ENCODE measurements at places on chromosomes 7 and 10. TPM values are rescaled to one million over a fixed set of nuclear protein-coding genes. Genes with fewer than 3 reads are reported as not detected.

- DNase-seq, result no peak
Measured at GRCh38 chr10:99297033-99297432, 32.1 kb upstream of the CNNM1 start.

DNA sequence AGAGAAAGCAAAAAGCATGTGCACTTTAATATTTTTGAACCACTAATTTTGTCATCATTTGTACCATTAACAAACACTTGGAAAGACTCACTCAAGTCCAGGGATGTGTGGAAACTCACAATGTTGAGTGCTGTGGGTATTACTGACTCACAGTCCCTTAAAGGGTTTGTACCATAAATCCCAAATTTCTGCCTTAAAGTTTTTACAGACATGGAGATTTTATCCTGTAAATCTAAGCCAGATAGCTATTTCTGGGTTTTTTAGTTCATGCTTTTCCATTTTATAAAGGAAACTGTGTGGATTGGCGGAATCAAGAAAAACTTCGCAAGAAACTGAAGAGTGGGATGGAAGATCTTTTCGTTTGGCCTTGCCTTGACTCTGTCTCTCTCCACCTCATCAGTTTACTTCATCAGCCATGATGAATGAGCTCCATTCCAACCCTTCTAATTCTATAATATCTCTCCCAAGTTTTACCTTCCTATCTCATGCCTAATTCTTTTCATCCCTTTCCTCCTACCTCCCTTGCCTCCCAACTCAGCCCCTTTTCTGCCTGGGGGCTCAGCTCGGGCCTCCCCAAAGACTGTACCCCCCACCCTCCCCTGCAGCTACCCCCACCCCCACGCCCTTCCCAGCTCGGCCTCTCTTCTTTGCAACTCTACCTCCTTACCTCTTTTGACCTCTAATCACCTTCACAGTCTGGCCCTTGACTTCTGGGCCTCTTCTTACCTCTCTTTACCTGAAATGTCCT lies 218.5 kb upstream of the MKLN1 start:
- no peak for DNase-seq

- DNase-seq, result no peak
Measured at GRCh38 chr10:32166365-32166764, 110.1 kb upstream of the KIF5B start.

- no peak for DNase-seq
Measured at GRCh38 chr7:7740037-7740355, 21.6 kb upstream of the RPA3 start.

DNA sequence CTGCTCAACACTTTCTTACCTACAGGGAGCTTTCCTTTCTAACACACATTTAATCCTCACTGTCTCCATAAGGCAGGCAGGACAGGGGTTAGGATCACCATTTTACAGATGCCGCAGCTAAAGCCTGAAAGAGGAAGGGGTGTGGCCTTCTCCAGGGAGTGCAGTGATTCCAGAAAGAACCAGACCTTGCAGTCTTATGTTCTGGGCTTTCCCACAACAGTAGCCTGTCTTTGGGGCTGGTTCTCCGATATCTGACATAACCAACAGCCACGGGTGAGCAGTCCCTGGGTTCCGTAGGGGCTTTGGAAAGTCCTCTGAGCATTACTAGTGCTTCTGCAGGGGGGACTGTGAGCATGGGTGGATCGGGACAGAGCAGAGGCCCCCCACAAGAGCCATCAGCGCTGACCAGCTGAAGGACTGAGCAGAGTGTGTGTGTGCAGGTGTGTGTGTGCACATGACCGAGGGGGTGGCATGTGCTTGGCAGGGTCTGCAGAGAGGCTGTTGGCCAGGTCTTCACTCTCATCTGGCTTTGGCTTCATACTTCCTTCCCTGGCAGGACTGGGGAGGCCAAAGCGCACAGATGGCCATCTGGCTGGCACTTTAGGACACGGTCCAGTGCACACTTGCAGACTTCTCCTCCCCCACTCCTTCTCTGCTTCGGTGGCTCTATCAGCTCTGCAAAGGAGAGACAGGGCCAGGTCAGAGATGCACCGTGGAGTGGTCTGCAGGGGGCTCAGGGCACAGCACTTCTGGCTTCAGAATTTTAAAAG lies 400.3 kb downstream of the RPS24 start:
- no peak for DNase-seq

Gene HOXA4
- total RNA-seq, result not detected

Gene PKD2L1
- total RNA-seq, result not detected
